ENCODE measurements at places on chromosomes 3 and 15.
A peak's percentile ranks its signal among the peaks of the same experiment; 100 is the strongest.

DNA sequence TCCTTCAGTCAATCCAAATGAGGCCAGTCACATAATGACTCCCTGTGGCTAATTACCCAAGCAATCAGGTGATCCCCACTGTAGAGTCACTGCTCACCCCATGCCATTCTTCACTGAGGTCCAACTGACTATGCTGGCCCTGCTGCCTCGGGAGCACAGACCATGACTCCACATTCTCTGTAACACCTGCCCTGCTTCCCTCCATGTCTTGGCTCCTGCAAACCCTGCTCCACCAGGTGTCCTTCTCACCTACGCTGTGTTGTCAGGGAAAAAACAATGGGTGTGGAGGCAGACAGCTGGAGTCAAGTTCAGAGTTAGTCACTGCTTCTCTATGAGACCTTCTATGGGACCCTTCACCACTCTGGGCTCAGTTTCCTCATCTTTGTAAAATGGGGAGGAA lies 6.1 kb upstream of the SFMBT1 start:
- no peak for DNase-seq

DNA sequence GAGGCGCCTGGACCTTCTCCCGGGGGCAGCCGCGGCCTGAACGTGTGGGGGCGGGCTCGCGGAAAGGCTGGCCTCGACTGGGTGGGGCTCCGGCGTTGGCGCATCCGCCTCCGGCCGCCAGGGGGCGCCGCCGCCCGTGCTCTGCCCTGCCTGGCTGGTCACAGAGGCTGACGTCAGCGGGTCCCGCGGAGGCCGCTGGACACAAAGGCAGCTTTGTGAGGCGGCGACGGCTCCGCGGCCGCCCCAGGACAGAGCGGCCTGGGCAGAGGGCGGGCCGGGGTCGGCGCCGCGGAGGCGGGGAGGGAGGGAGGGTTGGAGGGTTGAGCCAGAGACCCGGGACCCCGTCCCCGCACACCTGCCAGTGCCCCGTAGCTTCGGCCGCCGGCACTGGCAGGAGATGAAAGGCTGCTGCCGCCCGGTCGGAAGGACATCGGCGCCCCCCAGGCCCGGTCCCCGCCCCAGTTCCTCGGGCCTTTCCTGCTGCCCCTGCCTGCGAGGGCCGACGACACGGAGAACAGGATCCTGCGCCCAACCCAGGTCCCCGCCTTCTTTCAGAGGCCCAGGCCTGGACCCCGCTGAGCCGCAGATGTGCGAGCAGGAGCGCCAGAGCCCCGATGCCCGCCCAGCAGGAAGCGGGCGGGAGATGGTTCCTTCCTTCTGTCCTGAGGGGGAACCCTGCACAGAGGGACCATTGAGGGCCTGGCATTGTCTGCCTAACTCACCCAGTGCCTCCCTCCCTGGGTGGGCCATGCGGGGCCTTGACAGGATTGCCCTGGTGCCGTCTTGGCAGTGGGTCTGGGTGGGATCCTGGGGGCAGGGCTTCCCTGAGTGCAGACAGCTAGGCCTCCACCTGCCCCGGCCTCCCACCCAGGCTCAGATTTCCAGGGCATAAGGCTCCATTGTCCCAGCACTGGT lies 8.7 kb upstream of the SEMA3B start:
- DNase-seq = peak; percentile 77

- no peak for DNase-seq
Measured at GRCh38 chr3:19070325-19070724, 78.0 kb upstream of the KCNH8 start.

DNA sequence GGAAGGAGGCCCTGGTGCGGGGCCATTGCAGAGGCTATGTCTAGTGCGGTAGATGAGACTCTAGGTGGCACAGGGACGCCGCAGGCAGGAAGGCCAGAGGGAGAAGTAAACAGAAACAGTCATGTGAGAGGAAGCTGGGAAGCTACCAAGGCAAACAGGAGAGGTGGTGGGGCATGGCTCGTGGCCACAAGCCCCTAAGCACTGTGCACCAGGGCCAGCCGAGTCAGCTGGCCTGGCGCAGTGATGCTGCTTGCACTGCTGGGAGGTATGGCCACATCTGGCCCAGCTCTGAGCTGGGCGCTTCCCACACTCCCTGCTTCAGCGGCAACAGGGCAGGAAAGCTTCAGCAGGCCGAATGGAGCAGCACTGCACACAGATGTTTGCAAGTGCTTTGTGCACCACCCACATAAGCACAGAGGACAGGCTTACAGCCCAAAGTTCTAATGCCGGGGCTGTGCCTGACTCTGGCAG lies 76.6 kb downstream of the SRGAP3 start:
- no peak for DNase-seq

DNA sequence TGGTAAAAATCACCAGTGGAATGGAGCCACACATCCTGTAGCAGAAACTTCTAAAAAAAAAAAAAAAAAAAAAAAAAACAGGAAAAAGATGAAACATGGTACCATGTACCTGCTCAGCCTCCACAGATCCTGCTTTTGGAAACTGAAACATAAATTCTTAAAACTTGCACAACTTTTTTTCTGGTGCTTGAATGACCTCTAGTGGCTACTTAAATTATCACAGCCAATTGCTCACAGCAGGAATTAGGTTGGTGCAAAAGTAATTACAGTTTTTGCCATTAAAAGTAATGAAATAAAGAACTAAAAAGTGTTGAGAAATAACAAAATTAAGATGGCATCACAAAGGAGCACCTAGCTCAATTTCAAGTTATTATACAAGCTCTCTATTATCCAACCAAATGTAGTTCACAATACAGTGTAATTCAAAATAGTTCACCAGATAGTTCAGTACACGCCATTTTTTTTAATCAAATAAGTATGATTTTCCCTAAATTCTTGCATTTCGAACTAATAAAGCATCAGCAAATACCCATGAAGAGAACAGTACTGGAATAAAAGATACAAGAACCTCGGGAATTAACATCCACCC lies 80.6 kb downstream of the ULK4 start:
- DNase-seq = no peak
